Stimulated activated CD4-positive, alpha-beta T cell treated with anti-CD3 and anti-CD28 coated beads, Interleukin-12 subunit alpha, Interleukin-12 subunit beta, amount 100 ng/mL, for 4 hours (primary cell): ENCODE measurements at places on chromosomes 1 and 21.
A peak's percentile ranks its signal among the peaks of the same experiment; 100 is the strongest.

- DNase-seq, result no peak
Observed at GRCh38 chr1:204487256-204487615, 7.4 kb downstream of the PIK3C2B start.

DNA sequence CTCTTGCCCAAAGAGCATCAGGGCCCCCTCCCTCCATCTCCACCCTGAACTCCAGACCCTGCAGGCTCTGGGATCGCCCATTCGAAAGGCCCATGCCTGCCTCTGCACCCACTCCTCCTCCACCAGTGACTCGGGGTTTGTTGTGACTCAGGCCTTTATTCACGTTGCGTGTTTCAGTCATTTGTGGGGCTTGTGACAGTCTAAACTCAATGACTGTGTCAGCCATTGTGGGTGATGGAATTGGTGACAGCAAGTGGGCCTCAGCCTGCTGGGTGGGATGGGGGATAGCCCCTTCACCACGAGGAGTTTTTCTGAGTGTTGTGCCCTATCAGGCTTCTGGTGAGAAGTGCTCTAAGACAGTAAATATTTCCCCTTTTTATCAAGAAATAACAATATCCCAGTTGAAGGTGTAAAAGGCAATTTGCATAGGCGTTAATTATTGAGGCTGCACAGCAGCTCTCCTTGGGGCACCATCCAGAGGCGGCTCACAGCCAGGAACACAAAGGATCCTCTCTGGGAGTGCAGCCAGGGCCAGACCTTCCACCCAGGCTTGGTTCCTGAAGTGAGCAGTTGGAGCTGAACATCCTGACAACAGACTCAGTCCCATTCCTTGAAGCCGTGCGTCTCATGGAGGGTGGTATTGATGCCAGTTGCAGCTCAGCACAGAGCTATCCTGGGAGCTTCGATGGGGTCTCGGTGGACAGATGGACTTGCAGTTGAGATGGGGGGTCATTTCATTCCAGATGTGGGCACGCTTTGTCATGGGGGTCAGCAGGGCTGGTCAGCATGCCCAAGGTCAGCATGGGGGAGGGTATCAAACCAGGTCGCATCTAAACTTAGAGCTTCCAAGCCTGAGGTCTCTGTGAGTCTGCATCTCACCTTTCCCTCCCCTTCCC, 135.6 kb upstream of the CACNA1E start:
- no peak for DNase-seq

DNA sequence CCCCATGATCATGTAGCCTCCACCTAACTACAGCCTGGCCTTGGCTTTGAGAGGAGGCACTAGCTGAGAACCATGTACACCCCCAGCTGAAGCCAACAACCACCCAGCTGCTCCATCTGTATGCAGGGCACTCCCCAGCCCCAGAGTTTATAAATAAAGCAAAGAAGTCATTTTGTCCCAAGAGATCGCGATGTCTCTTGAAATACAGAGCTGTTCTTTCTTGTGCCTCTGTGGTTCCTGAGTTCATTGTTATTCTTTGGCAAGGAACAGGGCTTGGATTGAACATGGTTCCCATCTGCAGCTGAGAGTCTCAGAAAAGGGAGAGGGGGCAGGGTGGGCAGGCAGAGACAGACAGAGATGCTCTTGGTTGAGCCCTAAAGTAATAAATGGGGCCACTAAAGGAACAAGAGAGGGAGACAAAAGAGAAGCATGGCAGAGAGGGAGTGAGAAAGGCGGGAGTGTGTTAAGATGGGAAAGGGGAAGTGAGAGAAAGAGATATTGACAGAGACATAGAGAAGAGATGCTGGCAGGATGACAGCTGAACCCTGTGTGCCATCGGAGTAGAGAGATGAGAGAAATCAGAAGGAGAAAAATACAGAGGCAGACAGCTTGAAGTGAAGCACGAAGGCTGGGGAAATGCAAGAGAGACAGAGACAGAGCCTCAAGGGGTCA, 63.3 kb downstream of the TNR start:
- DNase-seq, result no peak

GRCh38 chr1:32806910-32807523, 10.1 kb downstream of the YARS1 start:
- DNase-seq, result no peak

DNA sequence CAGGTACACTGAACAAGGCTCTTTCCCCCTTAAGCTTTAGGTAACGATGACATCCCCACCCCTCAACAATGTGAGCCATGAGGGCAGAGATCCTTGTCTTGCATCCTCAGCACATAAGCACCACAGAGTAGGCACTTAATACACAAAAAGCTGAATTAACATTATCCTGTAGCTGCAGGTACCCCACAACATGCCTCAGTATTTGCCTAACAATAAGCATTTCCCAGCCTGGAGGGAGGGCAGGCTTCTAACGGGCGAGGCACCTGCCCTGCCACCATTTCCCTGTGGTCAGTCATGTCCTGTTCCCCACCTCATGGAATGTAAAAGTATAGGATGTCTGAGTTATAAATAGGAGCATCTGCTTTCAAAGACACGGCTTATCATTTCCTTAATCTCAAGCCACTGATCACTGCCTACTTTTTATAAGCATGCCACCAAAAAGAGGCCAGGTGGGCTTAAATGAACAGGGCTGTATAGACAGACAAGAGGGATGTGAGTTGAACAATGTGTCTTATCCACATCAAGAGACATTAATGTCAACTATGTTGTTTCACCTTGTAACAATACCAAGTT, 3.4 kb downstream of the CAPZB start:
- no peak for DNase-seq

DNA sequence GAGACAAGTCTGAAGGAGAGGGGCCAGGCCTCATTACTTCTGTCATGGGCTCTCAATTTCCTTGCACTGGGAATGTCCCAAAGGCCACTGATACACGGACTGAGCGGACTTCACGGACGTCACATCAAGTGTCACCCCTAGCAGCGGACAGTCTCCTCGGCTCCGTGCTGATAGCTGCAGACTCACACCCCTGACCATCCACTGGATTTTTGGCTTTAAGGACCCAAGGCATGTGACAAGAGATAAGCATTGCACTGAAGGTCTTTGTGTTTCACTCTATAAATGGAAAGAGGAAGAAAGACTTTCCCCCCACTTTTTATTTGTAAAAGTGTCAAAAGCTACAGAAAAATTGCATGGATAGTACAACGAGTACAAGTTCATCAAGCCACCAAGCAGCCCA, 200.4 kb upstream of the FGGY start:
- DNase-seq, result no peak

DNA sequence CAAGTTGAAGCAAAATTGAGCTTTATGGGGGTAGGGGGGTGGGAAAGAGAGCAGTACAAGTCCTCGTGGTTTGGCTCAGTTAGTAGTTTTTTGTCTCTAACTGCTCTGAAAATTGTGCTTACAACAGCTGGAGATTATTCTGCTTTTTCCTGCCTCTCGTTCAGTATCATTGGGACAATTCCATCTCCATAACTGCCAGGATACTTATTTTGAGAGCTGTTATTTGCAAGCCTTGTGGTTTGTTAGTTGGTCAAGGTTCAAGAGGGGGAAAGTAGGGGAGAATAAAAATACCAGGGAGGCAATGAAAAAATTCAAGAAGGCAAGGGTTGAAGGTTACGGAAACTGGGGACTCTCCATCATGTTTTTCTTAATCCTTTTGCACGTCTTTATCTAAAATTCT, 811.8 kb upstream of the ADGRL2 start:
- DNase-seq, result no peak

- no peak for DNase-seq
Observed at GRCh38 chr1:38041936-38042834, 4.4 kb downstream of the POU3F1 start.

GRCh38 chr1:47991187-47991586, 6.0 kb downstream of the TRABD2B start:
- no peak for DNase-seq

GRCh38 chr1:30808067-30808662, 50.6 kb upstream of the LAPTM5 start:
- DNase-seq, result no peak

DNA sequence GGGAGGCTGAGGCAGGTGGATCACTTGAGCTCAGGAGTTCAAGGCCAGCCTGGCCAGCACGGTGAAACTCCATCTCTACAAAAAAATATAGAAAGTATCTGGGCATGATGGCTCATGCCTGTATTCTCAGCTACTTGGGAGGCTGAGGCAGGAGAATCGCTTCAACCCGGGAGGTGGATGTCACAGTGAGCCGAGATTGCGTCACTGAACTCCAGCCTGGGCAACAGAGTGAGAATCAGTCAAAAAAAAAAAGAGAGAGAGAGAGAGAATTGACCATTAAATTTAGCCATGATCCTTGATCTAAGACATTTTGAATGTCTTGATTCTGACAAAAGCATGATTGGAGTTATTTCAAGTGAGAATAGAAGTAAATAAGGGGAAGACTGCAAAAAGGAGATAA, 19.1 kb downstream of the RBM11 start:
- DNase-seq, result no peak

- DNase-seq, result no peak
Observed at GRCh38 chr1:218771931-218772330, 401.7 kb upstream of the LYPLAL1 start.

DNA sequence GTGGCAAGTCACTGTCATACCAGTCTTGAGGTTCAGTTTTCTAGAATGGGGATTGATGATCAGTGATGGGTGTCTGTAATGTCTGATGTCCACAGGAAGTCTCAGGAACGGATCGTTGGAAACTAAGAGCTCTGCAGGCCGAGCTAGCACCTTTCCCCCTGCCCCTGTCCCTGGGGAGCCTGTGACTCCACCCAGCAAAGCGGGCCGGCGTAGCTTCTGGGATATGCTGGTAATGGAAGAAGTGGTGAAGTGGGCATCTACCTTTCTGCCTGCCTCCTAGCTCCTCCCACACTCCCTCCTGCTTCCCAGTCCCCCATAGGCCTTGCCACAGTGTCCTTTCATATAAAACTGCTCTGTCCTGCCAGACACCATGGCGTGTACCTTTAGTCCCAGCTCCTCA, 13.4 kb downstream of the HYI start:
- no peak for DNase-seq

GRCh38 chr1:67300561-67300960, 7.1 kb upstream of the IL12RB2 start:
- DNase-seq, result no peak

- DNase-seq, result no peak
Observed at GRCh38 chr1:25033030-25033827, 103.2 kb upstream of the RUNX3 start.

DNA sequence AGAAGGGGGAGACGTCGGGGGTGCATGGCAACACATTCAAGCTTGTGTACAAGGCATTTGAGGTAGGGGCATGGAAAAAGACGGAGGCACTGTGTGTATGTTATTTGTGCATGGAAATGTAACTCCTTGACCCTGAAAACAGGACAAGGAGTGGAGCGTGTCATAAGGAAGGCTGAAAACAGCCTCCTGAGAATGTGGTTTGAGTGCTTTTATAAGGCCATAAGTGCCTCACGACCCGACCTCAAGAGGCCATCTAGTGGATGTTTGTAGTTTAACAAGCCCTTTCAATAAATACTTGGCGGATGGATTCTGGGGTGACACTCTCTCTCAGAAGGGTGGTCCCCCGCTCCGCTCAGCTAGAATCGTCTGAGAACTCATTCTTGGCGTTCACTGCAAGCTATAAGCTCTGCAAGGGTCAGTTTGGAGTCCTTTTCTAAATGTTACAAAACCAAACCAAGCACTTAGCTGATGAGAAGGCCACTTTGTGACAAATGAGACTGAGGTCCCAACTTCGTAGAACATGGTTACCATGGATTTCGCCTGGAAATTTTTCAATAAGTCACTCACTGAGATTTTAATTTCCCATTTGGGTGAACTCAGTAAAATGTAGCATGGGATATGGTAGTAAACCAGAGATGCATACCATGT, 38.8 kb upstream of the CLCA4 start:
- no peak for DNase-seq

GRCh38 chr1:101187297-101187696, 49.5 kb upstream of the S1PR1 start:
- no peak for DNase-seq

GRCh38 chr1:10475510-10475909, 760 bp downstream of the PEX14 start:
- DNase-seq, result no peak

GRCh38 chr1:84164567-84165021, 20.5 kb downstream of the PRKACB start:
- DNase-seq, result no peak

GRCh38 chr21:15825700-15826099, 95.9 kb downstream of the USP25 start:
- no peak for DNase-seq

DNA sequence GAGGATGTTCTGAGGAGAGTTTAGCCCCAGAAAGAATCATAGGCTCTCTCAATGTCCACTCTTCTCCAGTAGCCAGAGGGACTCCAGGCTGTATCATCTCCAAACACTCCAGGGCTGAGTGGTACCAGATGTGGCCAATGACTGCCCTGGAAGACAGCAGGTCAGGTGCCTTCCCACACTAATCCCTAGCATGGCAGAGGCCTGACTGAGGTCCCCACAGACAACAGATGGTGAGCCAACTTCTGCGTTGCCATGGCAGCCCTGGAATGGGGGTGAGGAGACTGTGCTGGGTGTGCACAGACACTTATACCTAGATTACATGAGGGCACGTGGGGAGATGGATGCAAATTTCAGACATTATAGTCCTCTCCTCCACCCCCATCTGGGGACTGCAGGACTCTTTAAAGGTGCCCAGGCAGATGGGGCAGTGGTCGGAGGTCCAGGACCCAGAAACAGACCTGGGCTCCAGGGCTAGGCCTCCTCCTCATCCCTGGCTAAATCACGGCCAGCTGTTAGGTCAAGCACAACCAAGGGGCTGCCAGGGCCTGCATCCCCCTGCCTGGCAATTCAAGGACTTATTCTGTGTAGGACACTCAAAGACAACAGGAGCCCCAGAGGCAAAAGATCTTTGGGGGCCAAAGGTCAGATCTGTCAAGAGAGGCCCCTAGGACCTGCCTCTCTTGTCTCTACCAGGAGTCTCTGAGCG, 42.9 kb downstream of the CAMK2N1 start:
- DNase-seq, result no peak

DNA sequence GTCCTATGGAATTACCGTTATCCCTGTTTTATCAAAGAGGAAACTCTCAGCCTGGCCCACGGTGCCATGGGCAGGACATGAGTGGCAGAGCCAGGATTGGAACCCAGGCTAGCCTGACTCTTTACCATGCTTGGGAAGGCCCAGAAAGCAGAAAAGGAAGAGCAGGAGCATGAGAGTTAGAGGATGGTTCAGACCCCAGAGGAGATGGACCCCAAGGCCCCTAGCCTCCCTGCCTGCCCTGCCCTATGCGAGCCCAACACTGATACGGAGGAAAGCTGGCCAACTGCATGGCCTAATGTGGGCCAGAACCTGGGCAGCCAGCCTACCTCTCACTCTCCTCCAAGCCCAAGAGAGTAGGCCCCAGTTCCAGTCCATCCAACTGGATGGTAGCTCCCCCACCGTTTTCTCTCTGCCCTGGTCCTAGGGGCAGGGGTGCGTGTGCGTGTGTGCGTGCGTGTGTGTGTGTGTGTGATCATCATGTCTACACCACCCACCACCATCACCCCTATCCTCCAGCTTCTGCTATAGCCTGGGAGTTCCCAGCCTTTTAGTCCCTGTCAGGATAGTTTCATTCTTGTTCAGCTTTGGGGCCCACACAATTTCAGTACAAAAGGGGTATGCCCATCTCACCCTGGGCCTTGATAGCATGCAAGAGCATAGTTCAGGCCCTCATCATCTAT, 15.4 kb upstream of the MEX3A start:
- peak; percentile 43 for DNase-seq

- DNase-seq, result no peak
Observed at GRCh38 chr1:117555806-117556205, 50.0 kb upstream of the TENT5C start.

GRCh38 chr1:244545511-244545910, 84.4 kb downstream of the CATSPERE start:
- no peak for DNase-seq

- no peak for DNase-seq
Observed at GRCh38 chr1:25061261-25061995, 131.4 kb upstream of the RUNX3 start.

GRCh38 chr1:13584876-13585611, 1.4 kb downstream of the PDPN start:
- no peak for DNase-seq
